ENCODE measurements at places on chromosomes 2 and 18.

DNA sequence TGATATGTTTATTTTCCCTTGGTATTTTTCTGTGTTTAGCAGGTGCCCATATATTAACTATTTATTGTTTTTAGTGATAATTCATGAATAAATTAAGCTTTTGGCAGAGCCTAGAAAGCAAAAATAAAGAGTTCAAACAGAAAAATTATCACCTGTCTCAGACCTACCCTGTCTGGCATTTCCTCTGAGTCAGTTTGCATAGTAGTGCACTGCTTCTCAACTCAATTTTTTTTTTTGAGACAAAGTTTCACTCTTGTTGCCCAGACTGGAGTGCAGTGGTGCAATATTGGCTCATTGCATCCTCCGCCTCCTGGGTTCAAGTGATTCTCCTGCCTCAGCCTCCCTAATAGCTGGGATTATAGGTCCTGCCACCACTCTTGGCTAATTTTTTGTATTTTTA, 793.9 kb downstream of the SUCLG1 start:
- no peak for DNase-seq

DNA sequence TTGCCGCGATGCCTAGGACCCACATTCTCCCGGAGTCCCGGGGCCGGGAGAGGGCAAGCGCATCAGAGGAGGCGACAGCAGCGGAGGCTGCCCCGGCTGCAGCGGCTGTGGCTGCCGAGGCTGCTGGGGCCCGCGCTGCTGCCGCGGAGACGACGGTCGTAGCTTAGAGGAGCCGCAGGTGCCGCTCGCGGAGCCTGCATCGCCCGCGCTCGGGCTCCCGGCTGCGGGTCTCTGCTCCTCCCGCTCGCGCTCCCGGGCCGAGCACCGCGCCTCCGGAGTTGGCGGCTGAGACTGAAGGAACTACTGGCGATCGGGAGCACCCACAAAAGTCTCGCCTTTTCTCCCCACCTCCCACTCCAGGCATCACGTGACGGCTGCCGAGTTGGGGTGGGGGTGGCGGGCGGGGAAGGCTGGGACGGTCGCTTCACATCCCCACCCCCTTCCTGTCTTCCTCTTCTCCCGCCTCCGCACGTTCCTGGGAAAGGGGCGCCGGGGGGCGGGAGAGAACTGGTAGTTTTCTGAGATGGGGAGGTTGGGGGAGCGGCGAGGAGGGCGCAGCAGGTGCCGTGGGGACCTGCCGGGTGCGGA, at the start of gene LYPD1:
Gene LYPD1, minus strand, starts transcription at position 298 of the 588 bp plus-strand sequence. Its CDS starts 273 bp downstream, at position 25.
- DNase-seq = peak; percentile 12

- no peak for DNase-seq
Measured at GRCh38 chr2:235661167-235661937, 167.5 kb downstream of the AGAP1 start.

DNA sequence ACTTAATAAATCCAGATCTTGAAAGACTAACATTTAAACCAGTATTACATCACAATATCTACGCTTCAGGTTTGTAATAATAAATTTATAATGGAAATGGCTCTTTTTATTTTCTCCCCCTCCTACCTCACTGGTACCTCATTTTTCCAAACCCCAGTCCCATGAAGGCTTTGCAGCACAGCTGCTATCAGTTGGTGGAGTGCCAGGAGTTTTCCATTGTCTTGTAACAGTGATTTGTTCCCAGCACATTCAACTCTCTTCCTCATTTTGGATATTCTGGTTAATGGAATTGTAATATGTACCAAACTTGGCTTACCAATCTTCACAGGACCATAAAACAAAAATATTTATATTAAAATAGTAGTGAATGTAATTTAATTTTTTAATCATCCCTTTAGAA, 91.2 kb downstream of the VRK2 start:
- no peak for DNase-seq

DNA sequence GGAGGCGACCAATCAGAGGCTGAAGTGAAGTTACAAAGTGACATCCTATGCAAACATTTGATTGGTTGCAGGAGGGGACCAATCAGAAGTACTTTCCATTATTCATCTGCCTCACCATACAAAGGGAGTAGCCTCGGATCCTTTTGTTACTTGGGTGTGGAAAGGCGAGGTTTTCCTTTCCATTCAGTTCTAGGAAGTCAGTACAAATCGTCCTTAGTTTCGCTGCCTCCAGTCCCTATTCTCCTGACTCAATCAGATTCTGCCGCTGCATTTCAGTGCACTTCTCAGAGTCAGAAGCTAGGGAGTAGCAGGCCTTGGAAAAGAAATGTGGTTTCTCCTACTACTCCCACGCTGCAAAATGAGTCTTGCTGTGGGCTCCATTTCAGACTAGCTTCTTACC, 149.4 kb downstream of the DTNA start:
- no peak for DNase-seq

All from neural crest cell (in vitro differentiated cells).